Hematopoietic multipotent progenitor cell (in vitro differentiated cells): ENCODE measurements at places on chromosomes 2 and 18. TPM values are rescaled to one million over a fixed set of nuclear protein-coding genes. Genes with fewer than 3 reads are reported as not detected.

The NTSR2 gene
- total RNA-seq, result not detected

The INPP5D gene
- 302 TPM for total RNA-seq

The BUB1 gene
- total RNA-seq, result 6.2 TPM

The VIT gene
- total RNA-seq, result not detected

- no peak for DNase-seq
Observed at GRCh38 chr2:61928826-61929461, 23.5 kb downstream of the COMMD1 start.

- DNase-seq, result no peak
Observed at GRCh38 chr18:43393174-43393573, 115.9 kb upstream of the SYT4 start.

DNA sequence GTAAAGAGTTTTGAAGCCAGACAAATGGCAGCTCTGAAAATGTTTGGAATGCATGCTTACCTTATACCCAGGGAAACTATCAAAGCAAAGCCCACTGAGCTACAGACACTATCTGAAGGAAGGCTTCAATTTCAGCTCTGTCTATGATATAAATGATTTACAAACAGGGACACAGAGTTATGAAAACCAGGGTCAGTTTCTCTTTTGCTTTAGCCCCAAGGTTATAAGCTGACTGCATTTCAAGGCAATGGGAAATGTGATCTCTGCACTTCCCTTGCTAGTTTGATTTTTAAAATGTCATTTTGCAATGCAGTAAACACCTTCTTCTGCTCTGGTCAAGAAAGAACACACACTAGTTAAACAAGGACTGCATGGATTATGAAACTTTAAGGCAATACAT, 65.2 kb upstream of the CCDC195 start:
- no peak for DNase-seq

DNA sequence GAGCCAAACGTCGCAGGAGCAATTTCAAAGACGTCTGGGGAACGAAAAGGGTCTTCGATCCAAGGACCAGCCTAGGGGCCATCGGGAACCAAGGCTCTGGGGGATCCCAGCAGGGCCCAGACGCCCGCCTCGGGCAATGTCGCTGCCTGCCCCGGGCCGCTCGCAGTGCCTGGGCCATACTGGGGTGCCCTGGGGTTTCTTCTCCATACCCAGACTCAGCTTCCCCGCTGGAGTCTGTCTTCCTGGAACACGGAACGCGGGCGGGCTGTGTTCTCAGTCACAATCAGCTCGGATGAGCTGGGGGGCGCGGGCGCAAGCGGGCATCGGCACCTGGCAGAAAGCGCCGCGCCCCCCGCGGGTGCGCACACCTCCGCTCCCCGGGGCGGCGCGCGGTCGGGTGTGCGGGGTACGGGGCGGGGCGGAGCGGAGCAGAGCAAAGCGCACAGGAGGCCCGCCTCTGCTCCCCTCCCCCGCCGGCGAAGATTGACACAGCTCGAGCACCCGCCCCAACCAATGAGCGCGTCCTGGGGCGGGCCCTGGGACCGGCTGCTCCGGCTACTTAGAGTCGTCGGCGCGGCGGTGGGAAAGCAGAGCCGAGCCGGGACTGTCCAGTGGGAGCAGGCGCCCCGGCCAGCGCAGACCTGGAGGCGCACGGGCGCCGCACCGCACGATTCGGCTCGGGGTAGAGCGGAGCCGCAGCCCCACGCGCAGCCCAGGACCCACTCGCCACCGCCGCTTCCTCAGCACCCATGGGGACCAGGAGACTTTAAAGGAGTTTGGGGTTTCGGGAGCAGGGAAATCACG, at the start of gene LRATD1:
TSS of gene LRATD1 (plus strand) at position 585 of the 804 bp plus-strand sequence. CDS start 1,263 bp downstream, outside the sequence.
- DNase-seq, result peak; percentile 18

GRCh38 chr2:142989273-142990204, 112.1 kb downstream of the KYNU start:
- peak; percentile 7 for DNase-seq

GRCh38 chr2:126863336-126864015, 35.2 kb upstream of the TEX51 start:
- no peak for DNase-seq
